ENCODE measurements at places on chromosomes 12 and 14. TPM values are rescaled to one million over a fixed set of nuclear protein-coding genes. Genes with fewer than 3 reads are reported as not detected.

The SAMD4A gene
- 16.3 TPM for total RNA-seq

DNA sequence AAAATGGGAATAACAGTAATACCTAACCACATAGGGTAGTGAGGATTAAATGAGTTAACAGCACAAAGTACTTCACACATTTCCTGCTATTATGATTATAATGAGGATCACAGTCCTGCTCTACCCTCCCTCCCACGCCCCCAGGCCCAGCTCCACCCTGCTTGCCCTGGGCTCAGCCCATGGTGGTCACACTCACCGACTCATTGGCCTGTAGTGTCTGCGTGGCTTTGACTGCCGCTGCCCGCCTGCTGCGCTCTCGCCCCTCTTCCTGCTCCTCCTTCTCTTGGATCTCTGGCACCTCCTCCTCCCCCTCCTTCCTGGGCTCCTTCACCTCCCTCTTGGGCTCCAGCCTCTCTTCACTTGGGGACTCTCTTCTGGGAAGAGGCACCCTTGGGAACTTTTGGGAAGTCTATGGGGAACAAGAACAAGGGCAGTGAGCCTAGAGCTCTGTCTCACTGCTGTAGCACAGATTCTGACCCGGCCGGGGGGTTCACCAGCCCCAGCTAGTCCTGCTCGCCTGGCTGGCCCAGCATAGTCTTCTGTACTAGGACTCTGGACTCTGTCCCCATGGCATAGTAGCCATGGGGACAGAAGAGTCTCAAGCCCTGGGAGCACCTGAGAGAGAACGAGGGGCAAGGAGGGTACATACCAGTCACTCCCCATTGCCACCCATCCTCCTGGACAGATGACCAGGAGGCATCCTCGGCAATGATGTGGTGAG is 7.1 kb upstream of the PNMA1 start:
- no peak for DNase-seq

GRCh38 chr12:93536766-93537488 is 35.5 kb upstream of the SOCS2 start:
- no peak for DNase-seq

GRCh38 chr12:904010-904414 is 45.5 kb downstream of the RAD52 start:
- no peak for DNase-seq

The FOXN4 gene
- not detected for total RNA-seq

The GPR137C gene
- total RNA-seq: 0.20 TPM

The NXPH4 gene
- total RNA-seq: 17.1 TPM
